ENCODE measurements at places on chromosomes 6 and 20.

- no peak for DNase-seq
Measured at GRCh38 chr20:22688485-22688884, 104.1 kb upstream of the FOXA2 start.

GRCh38 chr6:44010411-44011349 is 116.6 kb downstream of the MRPL14 start:
- no peak for DNase-seq

GRCh38 chr6:167058261-167058660 is 59.1 kb downstream of the CEP43 start:
- no peak for DNase-seq

GRCh38 chr20:3082955-3083952 is 1.3 kb downstream of the AVP start:
- DNase-seq: no peak

DNA sequence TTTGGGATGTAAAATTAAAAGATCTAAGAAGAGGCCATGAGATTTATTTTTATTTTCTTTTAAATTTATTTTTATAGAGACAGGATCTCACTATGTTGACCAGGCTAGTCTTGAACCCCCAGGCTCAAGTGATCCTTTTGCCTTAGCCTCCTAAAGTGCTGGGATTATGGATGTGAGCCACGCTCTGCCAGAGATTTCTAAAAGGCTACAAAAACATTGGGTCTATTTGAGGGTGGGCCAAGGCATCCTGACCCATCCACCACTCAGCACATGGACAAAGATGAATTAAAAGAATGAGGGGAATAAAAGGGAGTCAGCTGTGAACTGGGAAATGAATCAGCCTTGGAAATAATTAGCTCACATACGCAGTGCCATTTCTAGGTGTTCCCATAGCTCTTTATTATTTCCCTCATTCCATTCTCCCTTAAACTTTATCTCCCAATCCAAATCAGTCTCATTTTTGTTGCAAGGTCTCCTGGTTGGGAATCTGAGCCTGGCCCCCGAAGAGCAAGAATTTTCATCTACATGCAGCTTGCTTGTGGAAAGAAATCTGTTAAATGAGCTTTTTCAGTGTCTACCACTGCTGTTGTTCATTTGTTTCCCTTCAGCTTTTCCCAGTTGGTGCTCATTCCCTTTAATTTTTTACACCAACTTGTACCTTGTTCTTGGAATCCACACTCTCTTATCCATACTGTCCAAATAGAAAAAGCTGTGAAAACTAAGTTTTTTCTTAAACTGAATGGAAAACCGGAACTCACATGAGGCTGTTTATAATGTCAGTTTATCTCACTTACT is 66.9 kb downstream of the MKKS start:
- no peak for DNase-seq

DNA sequence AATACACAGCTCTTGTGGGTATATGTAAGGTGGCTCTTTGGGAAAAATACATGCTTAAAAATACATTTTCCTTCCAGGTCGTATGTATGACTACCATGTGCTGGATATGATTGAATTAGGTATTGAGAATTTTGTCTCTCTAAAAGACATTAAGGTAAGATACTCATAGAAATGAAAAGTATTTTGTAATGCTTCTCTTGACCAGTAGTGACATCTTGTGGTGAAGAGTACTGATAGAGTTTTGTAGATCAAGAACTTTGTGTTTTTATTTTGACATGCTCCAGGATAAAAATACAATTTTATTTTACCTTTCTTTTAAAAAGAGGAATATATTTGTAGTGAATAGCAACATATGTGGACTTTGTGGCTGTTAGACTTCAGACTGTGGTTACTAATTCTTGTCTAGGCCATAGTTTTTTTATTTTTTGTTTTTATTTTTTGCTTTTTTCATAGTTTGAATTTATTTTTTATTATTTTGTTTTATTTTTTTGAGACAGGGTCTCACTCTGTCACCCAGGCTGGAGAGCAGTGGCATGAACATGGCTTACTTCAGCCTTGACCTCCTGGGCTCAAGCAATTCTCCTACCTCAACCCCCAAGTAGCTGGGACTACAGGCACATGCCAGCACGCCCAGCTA is 17.9 kb downstream of the RPF2 start:
- no peak for DNase-seq

GRCh38 chr6:7479801-7480266 is 61.6 kb upstream of the DSP start:
- no peak for DNase-seq

DNA sequence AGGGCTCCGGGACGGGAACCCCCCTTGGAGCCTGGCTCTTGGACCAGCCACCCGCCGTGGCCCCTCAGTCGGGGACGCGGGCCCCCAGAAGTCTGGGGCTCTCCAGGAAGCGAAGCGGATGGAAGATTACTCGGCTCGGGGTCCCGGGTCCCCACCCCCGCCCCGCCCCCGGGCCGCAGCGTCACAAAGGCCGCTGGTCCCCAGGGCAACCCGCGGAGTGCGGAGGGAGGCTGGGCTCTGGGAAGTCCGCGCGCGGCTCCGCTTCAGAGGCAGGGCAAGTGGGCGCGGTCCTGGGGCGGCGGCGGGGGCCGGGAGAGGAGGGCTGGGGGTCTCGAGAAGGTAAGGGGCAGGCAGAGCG is at the start of gene FNDC11:
FNDC11 (plus strand) TSS at position 227 of the 358 bp plus-strand sequence. CDS start 1,505 bp downstream, outside the sequence.
- peak; percentile 38 for DNase-seq
